RPMI8226 (cell line): ENCODE measurements at places on chromosomes 16 and 17.
A peak's percentile ranks its signal among the peaks of the same experiment; 100 is the strongest.

DNA sequence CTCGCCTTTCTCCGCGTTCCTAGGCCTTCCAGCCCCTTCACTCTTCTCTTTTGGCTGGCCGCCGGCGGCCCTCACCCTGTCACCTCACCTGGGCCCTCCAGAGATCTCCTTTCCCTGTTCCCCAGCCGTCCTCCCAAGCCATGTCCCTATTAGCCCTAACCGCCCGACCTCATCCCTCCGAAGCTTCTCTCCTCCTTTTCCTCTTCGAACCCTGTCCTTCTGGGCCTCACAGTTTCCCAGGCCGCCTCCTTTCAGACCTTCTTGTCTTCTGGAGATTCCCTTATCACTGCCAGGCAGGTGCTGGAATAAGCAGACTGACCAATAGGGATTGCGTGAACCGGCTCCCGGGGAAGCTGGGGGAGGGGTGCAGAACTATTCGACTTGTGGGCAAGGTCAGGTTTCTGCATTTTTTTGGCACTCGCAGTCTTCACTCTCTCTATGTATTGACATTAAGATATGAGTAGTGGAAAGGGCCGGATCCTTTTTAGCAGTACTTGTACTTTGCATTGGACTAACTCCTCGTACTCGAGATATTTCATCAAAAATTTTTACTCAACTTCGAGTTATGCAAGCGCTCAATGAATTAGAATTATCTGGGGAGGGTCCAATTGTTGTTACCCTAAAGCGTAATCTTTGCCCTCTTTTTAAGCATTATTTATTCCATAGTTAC, 690 bp downstream of the RHOT1 start:
- DNase-seq: peak; percentile 63

GRCh38 chr17:44044071-44044470, 22.4 kb downstream of the LSM12 start:
- DNase-seq: no peak

- no peak for DNase-seq
Measured at GRCh38 chr16:86906623-86907022, 328.3 kb downstream of the FOXL1 start.

GRCh38 chr16:80463326-80463725, 77.5 kb upstream of the DYNLRB2 start:
- no peak for DNase-seq

GRCh38 chr16:73976644-73977043, 320.0 kb upstream of the PSMD7 start:
- DNase-seq: no peak
